ENCODE measurements at places on chromosomes 2 and 18. TPM values are rescaled to one million over a fixed set of nuclear protein-coding genes. Genes with fewer than 3 reads are reported as not detected.

CRYGC gene
- not detected for total RNA-seq

FER1L5 gene
- total RNA-seq, result not detected

GRCh38 chr2:2839393-2839781, 508.3 kb upstream of the MYT1L start:
- H3K4me3 ChIP-seq, result no peak overlapping the region
- H3K36me3 ChIP-seq, result no peaks in the 10 kb centered on the region
- DNase-seq, result no peak
- H3K27me3 ChIP-seq, result no peaks in the 10 kb centered on the region
- no peak overlapping the region for H3K27ac ChIP-seq
- H3K4me1 ChIP-seq, result no peaks in the 10 kb centered on the region

DNA sequence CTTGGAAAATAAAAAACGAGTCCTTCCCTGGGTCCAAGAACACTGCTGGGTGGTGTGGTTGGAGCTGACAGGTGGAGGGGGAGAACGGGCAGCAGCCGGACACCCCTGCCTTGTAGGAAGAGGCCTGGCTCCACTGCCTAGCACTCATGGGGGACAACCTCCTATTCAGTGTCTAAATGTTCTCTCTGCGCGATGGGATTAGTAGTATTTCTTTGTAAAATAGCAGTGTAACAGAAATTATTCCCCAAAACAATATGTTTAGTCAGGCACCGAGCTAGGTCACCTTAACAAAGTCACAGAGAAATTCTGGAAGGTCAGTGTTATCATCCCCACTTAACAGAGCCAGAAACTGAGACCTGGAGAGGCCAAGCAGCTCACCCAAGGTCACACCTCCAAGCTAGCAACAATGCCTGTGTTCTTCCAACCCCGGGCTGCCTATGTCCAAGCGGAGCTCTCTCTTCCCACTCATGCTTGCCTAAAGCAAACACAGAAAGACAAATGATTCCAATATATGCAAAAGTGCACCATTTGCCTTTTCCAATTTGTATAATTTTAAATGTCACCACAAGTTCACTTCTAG, 68.0 kb downstream of the STEAP3 start:
- H3K27ac ChIP-seq, result no peak overlapping the region
- H3K27me3 ChIP-seq, result no peaks in the 10 kb centered on the region

GRCh38 chr2:86552889-86553288, 10.4 kb downstream of the CHMP3 start:
- H3K4me1 ChIP-seq, result peaks cover 7% of the 10 kb centered on the region
- H3K4me3 ChIP-seq, result no peak overlapping the region
- no peaks in the 10 kb centered on the region for H3K27me3 ChIP-seq
- no peaks in the 10 kb centered on the region for H3K36me3 ChIP-seq
- no peak for DNase-seq
- H3K27ac ChIP-seq, result no peak overlapping the region
